ENCODE measurements at places on chromosomes 5 and 9. TPM values are rescaled to one million over a fixed set of nuclear protein-coding genes. Genes with fewer than 3 reads are reported as not detected.

Gene GRM6
- total RNA-seq, result not detected

Gene SLC45A2
- not detected for total RNA-seq

Gene MYOZ3
- total RNA-seq, result 0.46 TPM

Gene PCDHGA10
- 2.3 TPM for total RNA-seq

Gene SVEP1
- total RNA-seq, result 64.1 TPM

Gene DROSHA
- total RNA-seq, result 35.8 TPM

DNA sequence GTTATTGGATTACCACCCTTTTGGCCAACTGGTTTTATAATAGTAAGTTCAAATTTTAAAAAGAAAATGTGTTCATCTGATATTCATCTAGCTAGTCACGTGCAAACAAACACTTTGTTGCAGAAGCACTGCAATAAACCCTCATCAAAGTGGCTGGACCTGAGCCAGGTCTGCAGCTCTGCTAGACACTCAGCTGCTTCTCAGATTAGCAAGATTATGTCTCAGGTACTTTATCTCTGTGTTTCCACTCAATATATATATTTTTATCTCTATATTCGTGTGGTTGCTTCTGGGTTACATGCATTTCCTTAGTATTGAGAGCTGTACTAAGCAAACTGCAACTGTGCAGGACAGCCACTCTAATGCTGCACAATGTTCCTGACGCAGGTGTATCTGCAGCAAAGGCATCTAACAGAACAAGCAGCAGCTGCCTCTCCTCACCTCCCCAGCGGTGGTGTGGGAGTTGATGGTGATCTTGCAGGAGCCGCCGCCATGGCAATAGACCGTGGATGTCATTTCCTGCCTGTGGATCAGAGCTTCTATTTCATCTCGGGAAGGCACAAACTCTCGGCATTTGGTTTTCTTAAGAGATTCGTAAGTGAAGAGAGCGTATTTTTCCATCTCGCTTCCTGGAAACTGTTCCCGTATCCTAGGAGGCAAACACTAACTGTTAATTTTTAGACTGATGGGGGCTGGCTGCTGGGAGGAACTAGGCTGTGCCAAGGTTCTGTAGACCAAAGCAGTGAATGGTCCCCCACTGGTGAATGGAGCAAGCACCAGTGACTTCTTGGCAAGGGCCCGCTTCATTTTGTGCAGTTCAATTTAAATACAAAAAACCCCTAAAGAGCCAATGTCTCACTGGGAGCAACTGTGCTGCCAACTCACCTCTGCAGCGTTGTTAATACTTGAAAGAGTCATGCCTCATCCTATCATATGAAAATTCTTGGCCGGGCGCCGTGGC, 56.7 kb upstream of the RETREG1 start:
- DNase-seq, result peak; percentile 37

DNA sequence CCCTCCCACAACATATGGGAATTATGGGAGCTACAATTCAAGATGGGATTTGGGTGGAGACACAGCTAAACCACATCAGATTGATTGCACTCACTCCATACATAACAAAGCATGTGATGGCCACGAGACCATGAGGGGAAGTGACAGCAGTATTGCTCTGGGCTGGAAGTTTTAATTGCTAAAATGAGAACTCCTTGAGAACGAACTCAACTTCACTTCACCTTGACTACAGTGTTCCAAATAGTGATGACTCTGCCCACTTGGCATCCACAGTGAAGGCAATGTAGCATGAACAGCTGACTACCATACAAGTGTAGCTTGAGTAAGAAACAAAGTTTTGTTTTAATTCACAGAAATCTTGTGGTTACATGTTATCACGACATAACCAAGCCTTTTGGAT, 739 bp upstream of the SPINK7 start:
- no peak for DNase-seq

- no peak for DNase-seq
Observed at GRCh38 chr5:143924311-143924978, 112.5 kb downstream of the HMHB1 start.

DNA sequence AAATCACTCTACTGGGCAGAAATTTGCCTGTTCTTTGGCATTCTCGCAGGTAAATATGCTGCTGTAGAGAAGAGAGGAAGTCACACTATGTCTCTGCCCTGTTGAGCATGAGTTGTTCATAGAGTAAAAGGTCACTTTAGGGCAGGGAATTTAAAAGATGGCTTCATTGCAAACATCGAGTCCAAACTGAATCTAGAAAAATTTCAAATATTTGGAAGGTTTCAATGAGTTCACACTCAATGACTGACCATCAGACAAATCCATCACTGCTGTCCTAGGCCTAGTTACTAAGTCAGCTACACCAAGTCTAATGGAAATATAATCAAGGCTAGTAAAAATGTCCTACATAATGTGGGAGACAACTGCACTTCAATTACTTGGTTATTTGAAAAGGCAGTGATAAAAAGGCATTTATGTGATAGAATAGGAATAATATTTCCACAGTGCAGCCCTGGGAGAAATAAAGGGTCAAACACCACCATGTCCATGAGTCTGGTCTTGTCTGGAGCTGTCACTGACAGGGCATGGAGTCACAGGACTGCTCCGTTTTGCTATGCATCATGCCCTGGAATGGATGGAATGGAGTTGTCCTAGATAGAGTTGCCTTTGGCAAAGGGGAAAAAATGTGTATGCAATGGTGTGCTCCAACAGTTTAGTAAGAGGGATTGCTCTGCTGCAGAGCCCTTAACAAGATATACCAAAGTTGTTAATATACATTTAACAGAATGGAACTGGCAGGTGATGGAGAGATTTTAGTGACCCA, 218.5 kb upstream of the DAPK1 start:
- DNase-seq, result no peak

DNA sequence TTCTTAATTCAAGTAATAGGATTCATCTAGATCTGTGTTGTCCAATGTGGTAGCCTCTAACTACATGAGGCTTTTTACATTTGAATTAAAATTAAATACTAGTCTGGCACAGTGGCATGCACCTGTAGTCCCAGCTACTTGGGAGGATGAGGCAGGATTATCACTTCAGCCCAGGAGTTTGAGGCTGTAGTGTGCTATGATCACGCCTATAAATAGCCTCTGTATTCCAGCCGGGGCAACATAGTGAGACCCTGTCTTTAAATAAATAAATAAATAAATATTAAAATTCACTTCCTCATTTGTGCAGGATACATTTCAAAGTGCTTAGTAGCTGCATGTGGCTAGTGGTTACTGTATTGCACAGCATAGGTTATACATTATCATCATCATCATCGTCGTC, 91.8 kb downstream of the UBE2R2 start:
- DNase-seq, result no peak

- no peak for DNase-seq
Observed at GRCh38 chr9:18324928-18325745, 148.8 kb upstream of the ADAMTSL1 start.

DNA sequence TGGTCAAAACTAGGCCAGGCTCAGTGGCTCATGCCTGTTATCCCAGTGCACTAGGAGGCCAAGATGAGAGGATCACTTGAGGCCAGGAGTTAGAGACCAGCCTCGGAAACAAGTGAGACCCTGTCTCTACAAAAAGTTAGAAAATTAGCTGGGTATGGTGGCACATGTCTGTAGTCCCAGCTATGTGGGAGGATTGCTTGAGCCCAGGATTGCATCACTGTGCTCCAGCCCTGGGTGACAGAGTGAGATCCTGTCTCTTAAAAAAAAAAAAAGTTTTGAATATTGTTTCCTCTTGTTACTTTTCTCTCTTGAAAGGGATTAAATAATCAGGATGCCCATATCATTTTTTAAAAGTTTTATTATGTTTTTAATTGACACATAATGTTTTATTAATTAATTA, 7.6 kb downstream of the ARHGEF37 start:
- DNase-seq, result no peak

DNA sequence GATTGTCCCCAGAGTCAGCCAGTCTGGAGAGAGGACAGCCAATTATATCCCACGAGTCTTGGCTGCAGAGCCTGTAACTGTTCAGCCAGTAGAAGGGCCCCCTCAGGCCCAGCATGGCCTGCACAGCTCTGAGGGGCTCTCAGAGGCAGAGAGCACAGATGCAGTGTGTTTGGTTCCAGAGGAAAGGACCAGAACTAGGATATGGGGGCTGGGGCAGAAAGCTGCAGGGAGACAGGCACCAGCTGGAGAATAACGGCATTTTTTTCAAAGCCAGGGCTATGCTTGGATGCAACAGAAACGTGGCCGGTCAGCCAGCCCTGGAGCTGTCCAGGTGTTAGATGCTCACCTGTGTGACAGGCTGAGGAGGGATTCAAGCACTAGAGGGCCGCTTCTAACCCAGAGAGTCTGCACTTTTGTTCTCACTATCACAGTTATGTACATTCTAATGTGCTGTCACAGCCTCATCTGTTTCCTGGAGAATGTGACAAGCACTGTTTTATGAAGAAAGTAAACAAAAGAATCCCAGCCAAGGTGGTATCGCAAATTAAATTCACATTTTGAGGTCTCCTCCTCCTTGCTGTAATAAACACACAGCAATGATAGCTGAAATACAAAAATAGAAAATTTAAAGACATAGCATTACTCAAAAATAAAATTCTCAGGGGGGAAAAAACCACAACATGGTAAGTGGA, 96.5 kb downstream of the GABBR2 start:
- DNase-seq, result no peak

GRCh38 chr5:112023766-112024165, 266.8 kb upstream of the NREP start:
- DNase-seq, result no peak

- DNase-seq, result no peak
Observed at GRCh38 chr9:91844701-91845291, 105.2 kb downstream of the ROR2 start.

DNA sequence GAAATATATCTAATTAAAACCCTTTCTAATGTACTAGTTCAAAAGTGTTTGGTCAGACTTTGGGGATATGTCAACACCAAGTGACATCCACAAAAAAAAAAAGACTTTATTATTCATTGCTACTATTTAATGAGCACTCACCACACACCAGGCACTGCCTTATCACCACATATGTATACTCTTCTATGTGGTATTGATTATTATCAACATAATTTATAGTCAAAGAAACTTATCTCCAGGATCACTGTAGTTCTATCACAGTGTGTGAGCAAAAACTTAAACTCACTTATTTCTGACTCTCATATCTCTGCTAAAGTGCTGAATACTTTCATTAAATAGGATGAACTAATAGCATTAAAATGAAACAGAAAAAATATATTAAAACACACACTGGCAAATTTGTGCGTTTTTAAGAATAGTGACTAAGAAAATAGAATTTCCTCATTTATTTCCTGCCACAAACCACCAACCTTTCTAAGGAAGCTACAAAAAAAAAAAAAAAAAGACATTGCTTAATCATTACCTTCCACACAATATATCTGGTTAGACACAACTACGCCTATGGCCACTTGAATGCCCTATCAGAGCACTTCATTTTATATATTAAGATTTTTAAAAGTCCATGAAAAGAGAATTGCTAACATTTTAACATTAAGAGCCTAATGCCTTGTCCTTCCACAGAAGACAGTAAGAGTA, 12.8 kb downstream of the SLCO4C1 start:
- DNase-seq, result no peak

- no peak for DNase-seq
Observed at GRCh38 chr9:15982182-15982581, 429.3 kb downstream of the CCDC171 start.

DNA sequence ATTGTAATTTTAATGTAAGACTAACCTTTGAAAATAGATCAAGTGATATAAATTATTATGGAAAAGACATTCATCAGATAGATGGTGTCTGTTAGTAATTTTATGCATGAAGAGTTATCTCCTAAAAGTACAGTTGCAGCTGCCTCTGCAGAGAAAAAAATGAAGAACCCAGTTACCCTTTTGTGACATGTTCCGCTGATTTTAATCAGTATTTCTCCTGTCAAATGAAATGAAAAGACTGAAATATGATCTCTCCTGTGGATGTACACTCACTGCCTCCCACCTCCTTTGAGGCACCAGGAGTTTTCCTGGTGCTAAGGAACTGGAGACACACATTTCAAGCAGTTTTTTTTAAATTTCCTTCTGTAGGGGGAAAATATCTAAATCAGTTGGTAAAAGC, 277.4 kb downstream of the KIF4B start:
- DNase-seq, result no peak

DNA sequence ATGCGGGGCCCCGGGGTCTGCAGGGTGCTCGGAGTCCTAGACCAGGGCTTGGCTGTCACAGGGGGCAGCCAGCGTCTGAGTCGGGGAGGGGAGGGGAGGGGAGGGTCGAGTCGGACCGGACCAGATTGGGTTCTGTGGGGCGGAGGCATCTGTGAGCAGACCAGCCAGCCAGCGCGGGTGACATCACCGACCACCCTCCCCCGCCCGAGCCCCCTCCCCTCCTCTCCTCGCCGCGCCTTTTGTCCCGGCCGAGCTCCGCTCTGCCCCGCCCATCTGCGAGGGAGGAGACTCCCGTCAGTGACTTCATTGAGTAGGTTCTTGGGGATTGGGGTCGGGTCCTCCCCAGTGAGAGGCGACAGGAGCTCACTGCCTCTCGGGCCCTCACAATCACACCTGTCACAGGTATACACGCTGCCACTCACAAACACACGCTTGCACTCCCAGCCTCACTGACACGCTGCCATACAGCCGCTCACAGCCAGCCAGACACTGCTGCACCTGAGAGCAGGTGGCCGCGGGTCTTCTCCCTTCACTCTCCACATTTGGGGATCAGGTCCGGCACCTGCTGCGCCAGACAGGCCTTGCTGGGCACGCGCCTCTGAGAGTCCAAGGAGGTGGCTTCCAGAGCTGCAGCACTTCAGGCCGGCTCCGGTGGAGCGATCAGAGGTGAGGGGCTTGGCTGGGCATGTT, 546 bp downstream of the DNAJB5 start:
- no peak for DNase-seq

GRCh38 chr5:78766412-78766762, 117.8 kb upstream of the LHFPL2 start:
- no peak for DNase-seq

DNA sequence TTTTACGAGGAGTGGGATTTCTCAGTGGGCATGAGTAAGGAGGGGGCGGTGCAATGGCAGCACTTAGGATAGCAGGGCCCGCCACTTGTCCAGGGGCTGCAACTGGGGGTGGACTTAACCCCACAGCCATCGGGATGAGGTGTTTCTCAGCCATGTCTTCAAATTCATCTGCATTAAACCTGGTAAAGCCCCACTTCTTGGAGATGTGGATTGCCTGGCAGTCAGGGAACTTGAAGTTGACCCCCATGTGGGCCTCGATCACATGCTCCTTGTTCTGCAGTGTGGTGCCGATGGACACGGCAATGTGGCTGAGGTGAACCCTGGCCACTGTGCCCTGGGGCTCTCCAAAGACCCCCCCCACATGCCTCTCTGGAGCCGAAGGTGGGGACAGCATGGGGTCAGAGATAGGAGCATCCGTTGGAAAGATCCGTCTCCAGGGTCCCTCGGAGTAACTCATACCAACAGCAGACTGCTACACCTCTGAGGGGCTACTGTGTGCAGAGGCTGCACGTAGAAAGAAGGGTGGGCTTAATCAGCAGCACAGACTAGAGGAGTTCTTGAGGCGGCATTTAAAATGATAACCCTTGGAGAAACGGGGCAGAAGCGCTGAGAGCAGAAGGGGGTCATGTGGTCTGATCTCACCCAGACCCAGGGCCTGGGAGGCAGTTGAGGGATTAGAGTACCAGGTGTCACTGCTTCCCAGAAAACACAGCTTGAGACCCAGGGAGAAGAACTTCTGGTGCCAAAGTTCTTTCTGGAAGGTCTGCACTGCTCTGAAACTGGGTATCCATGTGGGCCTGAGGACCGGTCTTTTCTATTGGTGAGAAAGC, 141.4 kb downstream of the MTX3 start:
- DNase-seq, result no peak

- DNase-seq, result no peak
Observed at GRCh38 chr5:93236807-93237421, 344.1 kb downstream of the NR2F1-AS1 start.

All from esophagus muscularis mucosa (tissue), 4 donors.